ENCODE measurements at places on chromosomes 1 and 21.

DNA sequence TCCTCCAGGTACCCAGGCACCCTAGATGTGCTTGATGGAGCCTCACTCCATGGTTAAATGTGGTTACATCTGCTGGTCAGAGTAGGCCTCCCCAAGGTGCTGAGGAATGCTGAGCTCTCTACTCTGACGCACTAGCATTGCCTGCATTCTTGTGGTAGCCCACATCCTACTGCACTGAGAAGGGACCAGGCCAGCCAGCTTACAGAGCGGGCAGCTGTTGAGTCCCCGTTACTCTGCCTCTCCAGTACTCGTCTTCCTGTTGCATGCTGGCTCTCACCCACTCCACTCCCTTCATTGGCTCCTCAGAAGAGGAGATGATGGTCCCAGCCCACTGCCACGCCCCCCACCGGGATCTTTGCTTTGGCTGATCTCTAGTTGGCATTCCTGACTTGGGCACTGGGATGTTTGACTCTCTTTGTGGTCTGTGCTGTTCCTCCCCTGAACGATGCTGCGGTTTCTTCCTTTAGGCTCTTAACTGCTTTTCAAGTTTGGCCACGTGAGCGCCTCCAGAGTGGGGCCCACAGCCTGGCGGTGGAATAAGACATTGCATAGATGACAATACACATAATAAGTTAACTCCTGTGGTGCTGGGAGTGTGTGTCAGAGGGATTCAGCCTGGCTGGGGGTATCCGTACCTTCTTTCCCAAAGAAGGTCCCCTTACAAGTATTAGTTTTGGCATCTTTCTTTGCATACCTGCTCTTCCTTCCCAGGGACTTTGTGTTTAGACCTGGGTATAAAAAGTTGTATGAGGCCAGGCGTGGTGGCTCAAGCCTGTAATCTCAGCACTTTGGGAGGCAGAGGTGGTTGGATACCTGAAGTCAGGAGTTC is 18.6 kb downstream of the AZIN2 start:
- ATAC-seq: peak; percentile 93

- ATAC-seq: no peak
Measured at GRCh38 chr21:45129189-45129923, 55.0 kb downstream of the ADARB1 start.

- ATAC-seq: no peak
Measured at GRCh38 chr1:207282496-207283380, 38.7 kb upstream of the CD55 start.

- ATAC-seq: no peak
Measured at GRCh38 chr1:169495046-169495775, 9.5 kb upstream of the SLC19A2 start.

- ATAC-seq: no peak
Measured at GRCh38 chr1:50416553-50417453, 6.4 kb downstream of the DMRTA2 start.

- no peak for ATAC-seq
Measured at GRCh38 chr1:212873518-212873917, 15.4 kb downstream of the FLVCR1 start.

Measured in activated CD4-positive, CD25-positive, alpha-beta regulatory T cell treated with anti-CD3 and anti-CD28 coated beads, Interleukin-2, amount 50 U/mL, for 24 hours (primary cell).